ENCODE measurements at places on chromosomes 12 and 14.
A peak's percentile ranks its signal among the peaks of the same experiment; 100 is the strongest.

- no peak for DNase-seq
Observed at GRCh38 chr12:90299121-90299520, 590.5 kb upstream of the ATP2B1 start.

GRCh38 chr12:28775556-28775955, 373.5 kb upstream of the FAR2 start:
- no peak for DNase-seq

GRCh38 chr14:72155379-72155993, 223.3 kb downstream of the RGS6 start:
- no peak for DNase-seq

DNA sequence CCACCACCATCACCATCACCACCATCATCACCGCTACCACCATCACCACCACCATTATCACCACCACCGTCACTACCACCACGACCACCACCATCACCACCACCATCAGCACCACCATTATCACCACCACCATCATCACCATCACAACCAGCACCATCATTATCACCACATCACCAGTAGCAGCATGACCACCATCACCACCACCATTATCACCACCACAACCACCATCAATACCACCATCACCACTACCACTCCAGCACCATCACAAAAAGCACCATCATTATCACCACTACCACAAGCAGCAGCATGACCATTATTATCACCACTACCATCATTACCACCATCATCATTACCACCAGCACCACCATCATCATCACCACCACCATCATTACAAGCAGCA, 62.1 kb downstream of the MVK start:
- no peak for DNase-seq

DNA sequence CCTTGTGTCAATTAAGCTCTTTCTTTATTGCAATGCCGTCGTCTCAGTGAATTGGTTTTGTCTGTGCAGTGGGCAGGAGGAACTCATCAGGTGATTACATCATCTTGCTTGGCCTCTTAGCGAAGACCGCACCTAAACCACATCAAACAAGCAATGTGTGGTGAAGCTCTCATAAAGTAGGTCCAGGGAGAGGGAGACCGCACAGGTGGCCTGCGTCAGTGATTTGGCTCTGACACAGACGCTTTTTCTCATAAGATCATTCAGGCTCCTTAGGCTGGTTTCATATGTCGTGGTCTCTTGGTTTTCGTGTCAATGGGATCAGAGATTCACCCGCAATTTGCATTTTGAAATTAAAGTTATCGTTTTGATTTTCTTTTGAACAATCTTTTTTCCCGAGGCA, 6.7 kb upstream of the TESC start:
- no peak for DNase-seq

DNA sequence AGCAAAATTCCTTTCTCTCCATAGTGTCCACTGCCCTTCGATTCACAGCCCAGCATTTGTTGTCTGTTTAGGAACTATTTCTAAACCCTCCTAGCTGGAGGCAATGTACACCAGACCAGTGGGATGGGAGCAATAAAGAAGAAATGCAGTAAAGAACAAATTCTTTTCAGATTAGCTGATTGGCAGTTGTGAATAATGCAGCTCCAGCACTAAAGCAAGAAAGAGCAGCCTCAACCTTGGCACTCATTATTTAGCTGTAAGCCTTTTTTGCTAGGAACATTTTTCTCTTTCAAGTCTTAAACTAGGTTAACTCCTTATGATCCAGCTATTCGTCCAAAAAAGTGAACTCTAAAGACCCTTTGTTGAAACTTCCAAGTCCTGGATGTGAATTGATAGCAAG, 580.5 kb upstream of the STXBP6 start:
- DNase-seq = no peak

DNA sequence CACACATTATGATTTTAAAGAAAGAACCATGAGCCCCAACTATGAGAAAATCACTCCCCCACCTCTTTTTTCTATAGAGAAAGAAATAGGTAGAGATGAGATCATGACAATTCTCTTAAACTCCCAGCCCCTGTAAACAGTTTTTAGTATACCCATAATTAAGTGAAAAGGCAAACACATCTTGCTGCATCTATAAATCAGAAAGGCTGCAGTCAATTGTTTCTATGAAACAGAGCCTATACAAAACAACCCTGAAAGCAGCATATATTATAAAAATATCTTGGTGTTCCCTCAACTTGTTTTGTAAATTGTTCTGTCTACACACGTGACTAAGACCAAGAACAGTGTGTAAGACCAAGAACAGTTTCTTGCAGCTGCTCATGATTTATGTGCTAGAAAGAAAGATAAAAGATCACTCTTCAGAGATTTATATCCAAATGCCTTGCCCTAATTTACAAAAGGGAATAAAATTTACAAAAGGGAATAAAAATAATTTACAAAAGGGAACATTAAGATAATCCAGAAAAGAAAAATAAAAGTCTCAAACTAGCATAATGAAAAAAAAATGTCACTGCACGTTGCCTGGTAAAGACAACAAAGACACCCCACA, 4.8 kb downstream of the KITLG start:
- no peak for DNase-seq

DNA sequence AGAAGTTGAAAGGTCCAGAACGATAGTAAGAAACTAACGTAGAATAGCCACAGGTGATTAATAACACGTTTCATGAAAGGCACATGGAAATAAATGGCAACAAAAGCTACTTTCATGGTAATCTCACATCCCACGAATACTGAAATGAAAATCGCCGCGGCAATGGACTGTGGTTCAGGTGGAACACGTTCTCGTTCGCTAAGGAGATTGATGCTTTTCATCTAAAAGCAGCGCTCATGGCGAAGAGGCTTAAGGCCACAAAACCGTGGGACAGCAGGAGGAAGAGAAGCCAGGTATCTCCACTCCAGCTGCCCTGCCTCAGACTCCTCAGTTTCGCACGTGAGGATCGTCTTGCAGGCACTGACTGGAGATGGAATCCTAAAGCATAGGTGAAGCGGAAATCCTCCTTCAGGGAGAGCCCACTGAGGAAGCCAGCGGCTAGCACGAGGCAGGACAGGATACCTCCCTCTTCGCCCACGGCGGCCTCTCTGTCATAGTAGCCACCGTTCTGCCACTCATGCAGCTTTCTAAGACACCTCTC, 696 bp upstream of the GPHN start:
- no peak for DNase-seq

- DNase-seq = no peak
Observed at GRCh38 chr12:52913431-52913821, 8.6 kb upstream of the KRT8 start.

GRCh38 chr12:52789637-52790426, 6.1 kb downstream of the KRT3 start:
- peak; percentile 58 for DNase-seq

- no peak for DNase-seq
Observed at GRCh38 chr12:4530982-4531586, 7.6 kb upstream of the RAD51AP1 start.

GRCh38 chr14:79598339-79598738, 613.0 kb downstream of the DIO2 start:
- DNase-seq = no peak

DNA sequence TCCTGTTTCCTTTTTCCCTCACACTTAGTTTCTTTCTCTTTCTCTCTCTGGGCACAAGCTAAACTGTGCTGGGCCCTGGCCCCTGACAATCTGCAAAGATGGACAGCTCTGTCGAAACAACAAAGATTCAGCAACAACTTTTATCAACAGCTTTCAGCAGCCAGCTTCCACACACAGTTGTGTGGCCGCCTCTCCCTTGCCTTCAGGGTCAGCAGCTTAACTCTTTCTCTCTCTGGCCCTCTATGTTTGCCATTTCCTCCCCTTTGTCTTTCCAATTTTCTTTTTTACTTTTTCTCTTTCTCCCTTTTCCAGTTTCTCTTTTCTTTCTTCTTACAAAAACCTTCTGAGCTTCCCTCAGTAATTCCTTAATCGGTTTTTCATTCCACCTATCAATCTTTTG, 43.3 kb downstream of the IQSEC3 start:
- DNase-seq = no peak

GRCh38 chr12:75970310-75970709, 61.3 kb downstream of the PHLDA1 start:
- no peak for DNase-seq

DNA sequence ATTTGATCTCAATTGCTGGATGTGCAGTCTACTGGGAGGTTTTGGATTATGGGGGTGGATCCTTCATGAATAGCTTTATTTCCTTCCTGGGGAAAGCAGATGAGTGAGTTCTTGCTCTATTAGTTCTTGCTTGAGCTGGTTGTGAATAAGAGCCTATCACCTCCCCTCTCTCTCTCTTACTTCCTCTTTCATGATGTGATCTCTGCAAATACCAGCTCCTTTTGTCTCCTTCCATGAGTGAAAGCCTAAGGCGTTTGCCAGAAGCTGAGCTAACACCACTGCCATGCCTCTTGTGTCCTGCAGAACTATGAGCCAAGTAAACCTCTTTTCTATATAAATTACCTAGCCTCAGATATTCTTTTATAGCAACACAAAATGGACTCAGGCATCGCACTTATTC, 302.7 kb downstream of the CCER1 start:
- no peak for DNase-seq

GRCh38 chr12:1544996-1545700, 49.2 kb downstream of the FBXL14 start:
- no peak for DNase-seq

All from frontal cortex (tissue), 4 donors.